ENCODE measurements at places on chromosomes 4 and X.

DNA sequence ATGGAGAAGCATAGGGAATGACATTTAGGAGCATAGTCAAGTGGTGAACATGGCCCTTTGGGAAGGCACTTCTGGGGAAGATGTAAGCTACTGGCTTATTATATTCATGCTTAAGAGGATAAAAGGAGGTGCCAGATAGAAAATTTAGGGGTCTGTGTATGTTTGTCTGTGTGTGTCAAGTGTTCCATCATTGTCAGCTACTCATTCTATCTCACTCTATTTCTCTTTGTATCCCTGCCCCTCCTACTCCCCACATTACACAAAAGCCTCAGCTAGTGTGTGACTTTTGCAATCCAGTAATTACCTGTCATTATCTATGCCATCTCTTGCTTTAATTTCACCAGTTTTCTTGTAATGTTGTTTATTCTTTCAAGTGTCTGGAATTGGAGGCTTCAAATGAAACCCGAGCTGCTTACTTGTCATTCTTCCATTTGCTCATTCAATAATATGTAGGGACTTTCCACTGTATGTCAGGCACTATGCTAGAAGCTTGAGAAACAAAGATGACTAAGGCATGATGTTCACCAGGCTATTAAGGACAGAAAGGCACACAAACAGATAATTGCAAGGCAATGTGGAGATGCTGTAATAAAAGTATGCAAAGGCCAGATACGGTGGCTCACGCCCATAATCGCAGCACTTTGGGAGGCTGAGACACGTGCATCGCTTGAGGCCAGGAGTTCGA is 229.8 kb upstream of the TEX13C start:
- no peak for DNase-seq

GRCh38 chr4:143668930-143669552 is 31.4 kb downstream of the FREM3 start:
- DNase-seq, result no peak

GRCh38 chr4:183011213-183011907 is 87.7 kb upstream of the WWC2 start:
- peak; percentile 18 for DNase-seq

DNA sequence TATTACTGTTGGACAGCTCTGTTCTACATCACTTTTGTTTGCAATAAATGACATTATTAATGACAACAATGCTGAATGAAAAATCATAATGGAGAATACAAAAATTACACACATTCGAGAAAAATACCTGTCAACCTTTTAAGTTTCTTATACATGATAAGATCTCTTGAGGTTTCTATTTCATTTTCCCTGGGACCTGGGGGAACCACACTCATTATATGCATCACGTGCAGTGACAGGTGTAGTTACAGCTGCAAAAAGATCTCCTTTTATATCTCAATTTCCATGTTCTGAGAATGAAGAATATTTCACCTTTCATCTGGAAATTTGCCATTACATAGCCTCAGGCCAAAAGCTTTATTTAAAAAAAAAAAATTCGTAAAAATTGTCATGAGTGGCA is 1347.0 kb upstream of the AGA start:
- DNase-seq, result no peak

DNA sequence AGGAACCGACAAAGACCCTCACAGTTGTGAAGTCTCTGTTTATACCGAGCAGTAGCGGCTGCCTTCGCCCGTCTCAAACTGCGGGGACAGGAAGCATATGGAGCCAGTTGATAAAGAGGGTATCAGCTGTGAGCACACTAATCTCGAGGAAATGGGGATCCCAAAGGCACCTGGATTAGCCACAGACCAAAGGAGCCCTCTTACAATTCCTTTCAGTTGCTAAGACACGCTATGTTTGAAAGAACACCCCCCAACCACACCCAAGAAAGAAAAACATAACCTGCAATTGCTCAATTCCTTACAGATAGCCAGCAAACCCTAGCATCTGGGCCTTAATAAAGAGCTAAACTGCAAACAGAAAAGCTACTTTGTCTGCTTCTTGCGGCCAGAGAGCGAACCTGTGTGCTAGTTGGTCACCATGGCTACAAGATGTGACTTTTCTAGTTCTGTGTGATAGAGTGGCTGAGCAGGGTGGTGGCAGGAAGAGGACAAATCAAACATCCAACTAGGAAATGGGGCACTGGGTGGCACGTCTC is 23.3 kb upstream of the CHRNA9 start:
- no peak for DNase-seq

DNA sequence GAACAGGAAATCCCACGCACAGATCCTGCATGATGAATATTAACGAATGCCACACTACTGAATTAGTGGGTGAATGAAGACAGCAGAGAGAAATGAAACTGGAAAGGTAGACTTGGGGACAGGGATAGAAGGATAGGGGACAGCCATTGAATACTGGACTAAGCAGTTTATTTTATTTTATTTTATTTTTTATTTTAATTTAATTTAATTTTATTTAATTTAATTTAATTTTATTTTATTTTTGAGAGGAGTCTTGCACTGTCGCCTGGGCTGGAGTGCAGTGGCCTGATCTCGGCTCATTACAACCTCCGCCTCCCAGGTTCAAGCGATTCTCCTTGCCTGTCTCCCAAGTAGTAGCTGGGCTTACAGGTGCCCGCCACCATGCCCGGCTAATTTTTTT is 385.2 kb downstream of the GPAT3 start:
- no peak for DNase-seq

GRCh38 chr4:62474802-62475201 is 1274.7 kb downstream of the ADGRL3 start:
- DNase-seq, result peak; percentile 36

GRCh38 chr4:31041853-31042252 is 321.7 kb downstream of the PCDH7 start:
- DNase-seq, result no peak

DNA sequence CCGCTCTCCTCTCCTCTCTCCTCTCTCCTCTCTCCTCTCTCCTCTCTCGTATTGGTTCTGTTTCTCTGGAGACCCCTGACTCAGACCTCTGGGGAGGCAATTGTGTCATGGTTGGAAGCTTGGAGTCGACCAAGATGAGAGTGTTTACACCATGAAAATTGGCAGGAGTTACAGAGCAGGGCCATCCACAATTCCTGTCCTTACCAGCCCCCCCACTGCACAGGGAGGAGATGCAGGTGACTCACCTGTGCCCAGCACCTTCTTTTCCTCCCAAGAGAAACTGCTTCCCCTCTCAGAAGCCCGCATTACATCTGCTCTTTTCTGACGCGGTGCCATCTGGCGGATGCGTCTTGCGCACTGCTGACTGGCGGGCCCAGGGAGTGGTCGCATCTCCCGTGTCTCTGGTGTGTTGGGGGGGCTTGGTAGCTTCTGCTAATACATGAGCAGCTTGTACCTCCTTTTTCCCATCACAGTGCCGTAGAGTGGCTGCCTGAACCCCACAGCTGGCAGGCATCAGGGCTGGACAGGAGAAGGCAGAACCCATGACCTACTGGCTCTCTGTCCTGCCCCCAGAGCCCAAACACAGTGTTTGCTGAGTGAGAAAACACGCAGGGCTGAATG is 31.4 kb upstream of the GPR78 start:
- no peak for DNase-seq

All from urothelium cell line (cell line).